ENCODE measurements at places on chromosomes 7 and 10. TPM values are rescaled to one million over a fixed set of nuclear protein-coding genes. Genes with fewer than 3 reads are reported as not detected.

POLR3A gene
- total RNA-seq = 10.9 TPM

MRLN gene
- not detected for total RNA-seq

SUGCT gene
- 0.68 TPM for total RNA-seq

TSPAN12 gene
- total RNA-seq = not detected

ABLIM1 gene
- 141 TPM for total RNA-seq

CALHM3 gene
- not detected for total RNA-seq

Data from T-helper 17 cell (primary cell).